Caudate nucleus (tissue), 63 donors: ENCODE measurements at places on chromosomes 3 and 15.

DNA sequence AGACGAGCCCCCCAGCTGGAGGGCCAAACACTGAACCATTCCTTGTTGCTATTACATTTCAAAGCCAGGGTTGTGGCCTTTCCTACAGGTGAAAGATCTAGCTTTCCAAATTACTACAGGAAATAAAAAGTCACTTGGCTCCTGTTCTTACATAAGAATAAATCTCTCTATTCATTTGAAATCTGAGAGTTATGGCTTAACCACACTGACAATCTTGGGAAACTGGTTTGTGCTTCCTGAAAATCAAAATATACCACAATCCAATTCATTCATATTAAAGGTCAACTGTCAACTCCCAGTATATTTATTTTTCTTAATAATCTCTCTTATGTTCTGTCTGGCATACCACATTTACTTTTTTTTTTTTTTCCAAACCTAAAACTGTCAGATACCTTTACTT lies 103.7 kb upstream of the LMOD3 start:
- DNase-seq = no peak

GRCh38 chr3:155859859-155860258 lies 5.6 kb upstream of the SLC33A1 start:
- DNase-seq = no peak

- DNase-seq = no peak
Observed at GRCh38 chr3:151093905-151094304, 8.4 kb downstream of the MED12L start.

DNA sequence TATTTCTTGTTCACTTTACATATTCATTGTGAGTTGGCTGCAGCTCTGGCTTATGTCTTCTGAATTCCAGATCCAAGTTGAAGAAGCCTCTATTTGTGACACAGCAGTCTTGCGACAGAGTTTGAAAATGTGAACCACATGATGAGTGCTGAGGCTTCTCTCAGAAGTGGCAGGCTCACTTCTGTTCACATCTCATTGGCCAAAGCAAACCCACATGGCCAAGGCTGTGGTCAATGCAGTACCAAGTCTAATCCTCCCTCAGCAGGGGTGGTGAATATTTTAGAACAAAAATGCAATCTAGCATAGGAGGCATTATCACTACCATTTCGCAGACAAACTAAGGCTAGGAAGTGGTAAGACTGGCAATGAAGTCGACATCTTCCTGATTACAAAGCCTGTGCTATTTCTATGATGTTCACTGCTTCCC lies 45.2 kb downstream of the CDCP1 start:
- DNase-seq = no peak

- no peak for DNase-seq
Observed at GRCh38 chr3:88912294-88912877, 195.0 kb upstream of the EPHA3 start.

GRCh38 chr15:44097552-44097951 lies 97.5 kb downstream of the FRMD5 start:
- DNase-seq = no peak

GRCh38 chr3:16231983-16232382 lies 32.8 kb downstream of the DPH3 start:
- DNase-seq = no peak

DNA sequence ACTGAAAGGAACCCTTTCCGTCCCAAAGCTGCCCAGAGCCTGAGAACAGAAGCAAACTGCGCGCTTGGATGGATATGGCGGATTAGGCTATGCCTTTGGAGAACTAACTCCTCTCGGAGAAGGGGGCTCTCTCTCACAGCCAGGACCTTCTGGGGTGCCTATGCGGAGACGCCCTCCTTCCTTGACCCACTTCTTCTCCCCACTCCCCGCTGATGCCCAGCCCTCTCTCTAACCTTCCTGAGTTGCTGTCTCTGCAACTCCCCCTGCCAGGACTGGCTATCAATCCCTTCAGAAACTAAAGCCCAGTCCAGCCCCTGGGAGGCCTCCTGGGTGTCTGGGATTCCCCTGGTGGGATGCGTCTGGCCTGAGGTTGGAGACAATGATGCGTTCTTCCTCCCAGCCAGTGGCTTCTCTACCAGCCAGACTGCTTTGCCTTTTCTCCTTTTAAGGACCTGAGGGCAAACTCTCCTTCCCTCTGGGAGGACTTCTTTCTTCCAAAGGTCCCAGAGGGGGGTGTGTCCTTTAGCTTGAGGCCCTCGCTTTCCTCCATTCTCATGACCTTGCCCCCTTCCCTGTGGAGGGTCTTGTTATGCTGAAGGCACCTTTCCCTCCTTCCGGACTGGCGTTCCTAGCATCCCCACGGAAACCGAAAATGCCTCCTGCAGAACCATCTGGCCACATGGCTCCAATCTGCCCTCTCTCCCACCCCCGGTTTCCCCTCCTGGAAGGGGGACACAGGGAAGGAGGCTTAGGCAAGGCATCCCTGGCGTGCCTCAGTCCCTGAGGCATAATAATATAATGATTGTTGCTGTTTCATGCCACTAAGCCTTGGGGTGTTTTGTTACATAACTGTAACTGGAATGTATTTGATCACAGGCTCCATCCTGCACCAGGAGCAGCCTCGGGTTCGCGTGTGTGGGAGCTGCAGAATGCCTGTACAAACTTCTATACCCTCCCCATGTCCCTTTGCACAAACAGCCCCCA lies 63.4 kb upstream of the C15orf39 start:
- no peak for DNase-seq

DNA sequence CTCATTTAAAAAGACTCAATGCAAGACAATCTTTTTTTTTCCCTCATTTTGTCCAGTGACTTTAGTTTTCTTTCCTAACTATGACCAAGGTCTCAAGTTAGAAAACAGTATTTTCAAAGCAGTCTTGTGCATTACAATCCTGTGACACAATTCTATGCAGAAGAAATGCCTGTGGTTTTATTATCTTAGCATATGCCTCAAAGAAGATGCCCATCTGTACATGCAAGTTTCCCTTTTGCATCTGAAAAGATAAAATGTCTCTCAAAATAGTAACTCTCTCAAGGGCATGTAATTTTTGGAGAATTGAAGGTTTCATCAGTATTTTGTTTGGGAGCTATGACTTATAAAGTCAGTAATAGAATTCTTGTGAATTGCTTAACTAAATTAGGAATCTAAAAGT lies 292.0 kb upstream of the SUCLG2 start:
- DNase-seq = no peak

GRCh38 chr3:63937661-63938651 lies 25.8 kb upstream of the SCAANT1 start:
- DNase-seq = no peak

DNA sequence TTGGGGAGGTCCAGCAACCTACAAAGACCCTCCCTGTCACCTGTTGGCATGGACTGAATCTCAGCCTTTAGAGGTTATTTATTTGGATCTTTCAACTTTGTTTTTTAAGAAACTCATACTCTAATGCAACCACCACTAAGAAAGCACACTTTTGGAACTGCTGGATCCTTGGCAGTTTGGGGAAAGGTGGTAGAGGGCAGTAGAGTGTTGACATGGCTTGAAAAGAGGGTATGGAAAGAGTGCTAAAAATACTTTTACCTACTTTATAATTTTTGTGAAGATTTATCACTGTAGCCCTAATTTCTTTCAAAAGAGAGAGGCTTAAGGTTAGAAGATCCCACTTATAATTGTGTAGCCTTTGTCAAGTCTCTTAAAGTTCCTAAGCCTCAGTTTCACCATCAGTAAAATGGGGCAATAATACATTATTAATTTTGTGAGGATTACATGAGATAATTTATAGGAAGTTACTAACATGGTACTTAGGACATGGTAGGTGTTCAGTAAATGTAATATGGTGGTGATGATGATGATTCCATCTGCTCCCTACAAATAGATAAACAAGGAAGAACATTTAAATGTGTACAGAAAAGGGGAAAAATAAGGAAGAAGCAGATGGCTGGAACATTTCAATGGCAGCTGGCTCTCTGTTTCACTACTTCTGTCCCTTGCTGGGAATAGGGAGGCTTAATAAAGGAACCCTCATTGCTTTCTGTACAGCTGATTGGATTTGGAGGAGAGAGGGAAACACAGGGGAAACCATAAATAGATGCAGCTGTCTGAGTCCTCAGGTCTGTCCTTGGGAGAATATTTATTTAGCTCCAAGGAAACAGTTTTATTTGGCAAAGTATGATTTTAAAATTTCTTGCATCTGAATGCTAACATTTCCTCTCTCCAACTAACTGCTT lies 208.4 kb upstream of the ADAMTS9 start:
- DNase-seq = no peak

DNA sequence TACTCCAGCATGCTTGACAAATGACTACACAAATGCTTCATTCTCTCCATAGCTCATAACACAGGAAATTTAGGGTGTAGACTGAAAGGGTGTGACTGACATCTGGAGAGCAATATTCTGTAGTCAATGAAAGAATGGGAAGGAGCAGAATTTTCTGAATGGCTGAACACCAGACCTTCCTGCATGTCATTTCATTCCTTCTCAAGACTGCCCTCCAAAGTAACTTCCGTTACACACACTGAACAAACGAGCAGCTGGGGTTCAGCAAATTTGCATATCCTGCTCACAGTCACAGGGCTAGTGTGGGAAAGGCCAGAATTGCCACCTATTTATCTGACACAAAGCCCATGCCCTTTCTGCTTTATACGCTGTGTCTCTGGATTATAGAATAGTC lies 325.0 kb upstream of the CFAP20DC start:
- DNase-seq = no peak

DNA sequence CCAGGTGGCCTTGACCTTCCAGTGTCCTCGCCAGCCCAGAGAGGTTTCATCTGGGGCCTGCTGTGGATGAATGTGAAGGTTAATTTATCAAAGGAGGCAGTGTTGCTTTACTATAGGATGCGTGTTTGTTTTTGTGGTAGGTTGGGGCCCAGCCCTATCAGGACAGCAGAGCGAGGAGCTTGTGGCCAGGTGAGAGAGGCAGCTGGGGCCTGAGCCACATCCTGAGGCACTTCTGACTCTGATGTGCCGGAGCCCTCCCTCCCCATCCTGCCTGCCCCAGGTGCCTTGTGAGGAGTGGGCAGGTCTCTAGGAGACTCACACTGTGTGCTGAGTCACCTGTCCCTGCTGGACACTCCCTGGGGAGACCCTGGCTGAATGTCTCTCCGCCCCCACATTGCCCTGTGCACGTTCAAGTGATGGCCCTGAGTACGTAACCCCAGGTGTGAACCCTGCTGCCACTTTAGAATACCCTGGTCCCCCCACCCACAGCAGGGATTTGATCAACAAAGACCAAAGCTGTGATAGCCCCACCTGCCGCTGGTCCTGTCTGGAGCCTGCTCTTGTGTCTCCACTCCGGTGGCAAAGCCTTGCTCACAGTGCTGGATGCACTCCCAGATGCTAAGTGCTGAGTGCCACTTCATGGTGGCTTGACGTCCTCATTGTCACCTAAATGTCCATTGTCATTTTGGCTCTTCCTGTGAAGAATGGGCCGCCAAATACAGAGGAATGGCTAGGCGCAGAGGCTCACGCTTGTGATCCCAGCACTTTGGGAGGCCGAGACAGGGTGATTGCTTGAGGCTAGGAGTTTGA lies 16.0 kb downstream of the FBLN2 start:
- no peak for DNase-seq

DNA sequence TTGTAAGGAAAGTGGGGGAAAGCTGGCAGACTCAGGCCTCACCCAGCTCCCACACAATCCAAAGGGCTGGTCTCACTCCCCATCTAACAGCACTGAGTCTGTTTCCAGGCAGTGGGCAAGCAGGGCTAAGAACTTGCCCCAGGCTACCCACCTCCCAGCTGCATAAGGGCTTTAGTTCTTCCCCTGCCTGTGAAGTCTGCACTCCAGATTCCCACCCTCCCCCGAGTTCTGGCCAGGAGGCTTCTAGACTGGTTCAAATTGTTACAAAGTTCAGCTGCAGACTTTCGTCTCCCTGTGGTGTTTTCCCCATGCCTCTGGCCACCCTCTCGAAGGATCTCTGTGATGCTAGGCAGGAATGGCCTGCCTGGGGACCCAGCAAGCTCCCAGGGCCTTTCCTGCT lies 11.2 kb downstream of the EHHADH start:
- no peak for DNase-seq

GRCh38 chr3:129315223-129315997 lies 36.7 kb downstream of the HMCES start:
- DNase-seq = no peak

- no peak for DNase-seq
Observed at GRCh38 chr3:16496008-16496407, 17.5 kb downstream of the RFTN1 start.

GRCh38 chr15:34314491-34315490 lies 22.8 kb downstream of the SLC12A6 start:
- DNase-seq = no peak

DNA sequence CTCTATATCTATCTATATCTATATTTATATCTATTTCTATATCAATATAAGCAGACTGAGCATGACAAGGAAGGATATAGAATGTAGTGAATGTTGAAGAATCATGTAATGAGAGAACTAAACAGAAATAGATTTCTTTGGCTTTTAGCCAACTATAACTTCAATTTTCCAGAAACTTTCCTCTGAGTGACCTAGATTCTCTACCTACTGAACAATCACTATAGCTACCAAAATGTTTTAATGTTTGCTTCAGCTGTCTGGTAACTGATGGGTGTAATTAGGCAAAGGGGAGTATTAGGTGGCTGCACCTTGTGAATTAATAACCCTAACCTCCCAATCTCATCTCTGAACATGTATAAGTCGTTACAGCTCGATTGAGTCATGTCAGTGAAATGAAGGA lies 76.4 kb upstream of the ROBO1 start:
- no peak for DNase-seq

DNA sequence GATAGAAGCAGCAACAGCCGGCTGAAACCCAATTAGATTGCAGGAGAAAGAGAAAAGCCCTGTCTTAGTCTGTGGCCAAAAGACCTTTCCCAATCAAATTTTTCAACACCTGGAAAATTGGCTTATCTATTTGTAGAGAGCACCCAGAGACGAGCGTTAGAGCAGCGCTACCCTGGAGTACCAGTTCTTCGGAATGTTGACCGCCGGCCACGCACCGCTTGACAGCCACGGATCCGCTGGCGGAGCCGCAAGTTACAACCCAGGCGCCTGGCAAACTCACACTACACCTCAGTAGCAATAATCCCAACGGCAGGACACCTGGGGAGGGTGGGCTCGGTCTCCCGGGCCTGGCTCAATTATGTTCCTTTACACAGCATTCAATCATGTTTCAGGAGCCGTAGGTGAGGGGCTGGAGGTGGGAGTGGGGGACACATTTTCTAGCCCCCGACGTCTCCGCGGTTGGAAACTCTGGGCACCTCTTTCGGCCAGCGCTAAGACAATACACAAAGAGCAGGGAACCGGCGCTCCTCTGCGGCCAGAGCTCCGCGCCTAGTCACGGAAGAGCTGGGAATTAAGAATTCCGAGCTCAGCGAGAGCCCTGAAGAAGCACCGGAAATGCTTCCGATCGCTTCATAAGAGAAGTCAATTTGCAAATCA lies 1.2 kb downstream of the MB21D2 start:
- no peak for DNase-seq

- peak; percentile 17 for DNase-seq
Observed at GRCh38 chr3:107421170-107421792, 44.0 kb downstream of the CCDC54 start.

DNA sequence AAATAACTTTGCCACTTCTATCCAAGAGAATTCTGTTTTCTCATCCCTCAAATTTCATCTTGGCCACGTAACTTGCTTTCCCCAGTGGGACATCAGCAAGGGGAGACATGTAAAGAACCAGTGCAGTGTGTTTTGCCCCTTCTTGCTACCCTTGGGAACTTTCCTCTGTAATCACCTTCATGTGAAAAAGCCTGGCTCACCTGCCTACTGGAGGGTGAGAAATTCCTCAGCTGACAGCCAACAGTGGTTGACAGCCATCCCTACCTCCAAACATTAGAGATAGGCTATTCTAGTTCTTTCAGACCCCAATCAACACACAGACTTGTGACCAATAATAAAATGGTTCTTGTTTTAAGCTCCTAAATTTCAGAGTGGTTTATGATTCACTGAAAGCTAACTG lies 333.9 kb upstream of the TBC1D5 start:
- no peak for DNase-seq

GRCh38 chr3:37053753-37054152 lies 60.4 kb downstream of the MLH1 start:
- no peak for DNase-seq
